CD4-positive, alpha-beta T cell treated with Interleukin-6 for 4 hours (primary cell): ENCODE measurements at places on chromosomes 13 and 19.
A peak's percentile ranks its signal among the peaks of the same experiment; 100 is the strongest.

- DNase-seq: no peak
Measured at GRCh38 chr13:45412274-45413049, 5.7 kb downstream of the SLC25A30 start.

DNA sequence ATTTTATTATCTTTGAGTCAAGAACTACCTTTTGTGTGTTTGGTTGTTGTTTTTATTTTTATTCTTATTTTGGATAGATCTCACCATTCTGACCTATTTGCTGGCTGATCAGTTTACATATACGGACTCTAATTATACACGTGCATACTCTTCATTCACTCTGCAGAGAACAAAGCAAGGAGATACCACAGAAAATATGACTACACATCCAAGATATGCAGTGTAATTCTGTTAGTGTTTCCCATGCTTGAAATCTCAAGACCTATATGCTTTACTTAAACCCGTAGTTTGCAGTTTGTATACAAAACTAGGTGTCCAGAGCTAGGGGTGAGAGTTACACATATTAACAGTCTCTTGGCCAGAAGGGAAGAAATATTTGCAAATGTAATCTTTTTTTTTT lies 205.5 kb downstream of the DCLK1 start:
- no peak for DNase-seq

GRCh38 chr19:41192574-41193429 lies at the start of gene CYP2S1:
Gene CYP2S1, plus strand, starts transcription at chr19:41193219. Its CDS starts 46 bp downstream, at chr19:41193265.
- DNase-seq: peak; percentile 19

- DNase-seq: peak; percentile 73
Measured at GRCh38 chr19:5138606-5139582, 170.0 kb downstream of the KDM4B start.

DNA sequence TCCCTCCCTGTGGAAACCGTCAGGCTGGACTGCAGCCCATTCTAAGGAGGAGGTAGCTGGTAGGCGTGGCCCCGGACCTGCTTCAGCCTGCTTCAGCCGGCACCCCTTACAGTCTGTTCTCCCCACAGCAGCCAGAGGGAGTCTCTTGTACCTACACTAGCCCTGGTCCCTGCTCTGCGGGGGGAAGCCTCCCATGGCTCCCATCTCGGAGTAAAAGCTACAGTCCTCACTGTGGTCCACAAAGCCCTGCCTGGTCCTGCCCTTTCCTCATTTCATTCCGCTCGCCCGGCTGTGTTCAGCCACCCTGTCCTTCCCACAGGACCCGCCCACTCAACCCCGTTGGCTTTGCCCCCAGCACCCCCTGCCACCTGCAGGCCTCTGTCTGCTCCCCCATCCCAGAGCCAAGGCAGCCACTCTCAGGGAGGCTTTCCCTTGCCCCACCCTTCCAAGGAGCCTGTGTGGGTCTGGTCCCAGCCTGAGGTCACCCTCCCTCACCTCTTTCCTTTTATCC lies 1.3 kb downstream of the PGLYRP1 start:
- no peak for DNase-seq

DNA sequence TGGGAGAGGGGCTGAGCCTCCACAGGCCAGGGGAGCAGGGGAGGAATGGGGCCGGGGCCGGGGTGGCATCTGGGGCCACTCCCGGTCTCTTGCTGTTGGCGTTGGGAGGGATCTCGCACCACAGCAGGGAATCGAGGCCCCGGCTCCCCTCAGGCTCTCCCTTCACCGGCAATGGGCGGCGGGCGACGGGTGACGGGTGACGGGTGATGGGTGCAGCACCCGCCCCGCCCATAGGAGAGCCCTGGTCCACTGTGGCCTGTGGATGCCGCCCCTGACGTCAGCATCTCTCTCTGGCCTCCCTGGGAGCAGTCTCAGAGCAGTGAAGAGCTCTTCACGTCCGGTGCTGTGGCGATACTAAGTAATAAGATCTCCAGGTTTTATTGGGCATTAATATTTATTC lies 133.6 kb downstream of the KDM4B start:
- no peak for DNase-seq

- DNase-seq: no peak
Measured at GRCh38 chr13:110121422-110122083, 185.4 kb downstream of the COL4A1 start.

DNA sequence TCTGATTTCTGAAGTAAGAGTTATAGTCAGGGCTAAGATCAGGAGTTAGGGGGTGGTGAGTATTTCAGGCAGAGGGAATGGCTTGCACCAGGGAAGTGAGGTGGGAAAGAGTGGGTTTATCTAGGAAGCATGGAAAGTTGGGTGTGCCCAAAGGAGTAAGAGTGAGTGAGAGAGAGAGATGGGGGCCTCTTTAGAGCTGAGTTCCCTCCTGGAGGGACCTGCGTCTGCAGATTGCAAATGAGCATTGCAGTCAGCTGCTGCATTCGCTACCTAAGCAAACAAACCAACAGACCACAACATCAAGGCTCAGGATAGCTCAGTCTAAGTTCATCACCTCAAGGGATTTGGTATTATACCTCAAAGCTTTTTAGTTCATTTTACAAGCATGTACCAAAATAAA lies 405.8 kb downstream of the FGF9 start:
- DNase-seq: no peak

GRCh38 chr13:110254751-110255553 lies 52.0 kb downstream of the COL4A1 start:
- DNase-seq: no peak

GRCh38 chr13:50026788-50027473 lies 11.7 kb downstream of the KCNRG start:
- DNase-seq: no peak
